ENCODE measurements at places on chromosomes 2 and 18. TPM values are rescaled to one million over a fixed set of nuclear protein-coding genes. Genes with fewer than 3 reads are reported as not detected.

The DLX1 gene
- not detected for total RNA-seq

The NAT8 gene
- not detected for total RNA-seq

The PROKR1 gene
- not detected for total RNA-seq

The KIAA2012 gene
- total RNA-seq = not detected

The PJVK gene
- 0.70 TPM for total RNA-seq

The LRP1B gene
- not detected for total RNA-seq

The BOLL gene
- total RNA-seq = not detected

The GCC2 gene
- total RNA-seq = 24.0 TPM

The CABLES1 gene
- 3.1 TPM for total RNA-seq

The FAM168B gene
- total RNA-seq = 85.6 TPM

The RNPEPL1 gene
- total RNA-seq = 98.4 TPM

The PDE1A gene
- total RNA-seq = 14.6 TPM

The ANKRD30BL gene
- not detected for total RNA-seq

The TWIST2 gene
- 2.6 TPM for total RNA-seq

The GPR39 gene
- not detected for total RNA-seq

DNA sequence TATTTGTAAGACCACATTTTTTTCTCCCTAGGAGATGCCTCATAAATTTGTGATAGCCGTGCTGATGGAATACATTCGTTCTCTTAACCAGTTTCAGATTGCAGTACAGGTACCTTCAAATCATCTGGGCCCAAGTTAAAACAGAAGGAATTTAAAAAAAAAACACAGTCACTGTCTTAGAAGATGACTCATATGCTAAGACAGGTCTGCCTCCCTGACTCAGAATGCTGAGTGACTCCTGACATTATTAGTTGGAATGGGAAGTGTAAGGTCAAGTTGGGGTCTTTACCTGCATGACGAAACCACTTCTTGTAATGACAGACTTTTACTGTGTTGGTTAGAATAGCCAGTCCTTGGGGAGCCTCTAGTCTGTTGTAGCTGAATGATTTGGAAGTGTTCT is 26.3 kb downstream of the RMC1 start:
- no peak for DNase-seq

- peak; percentile 65 for DNase-seq
Measured at GRCh38 chr2:137888845-137889244, 75.4 kb upstream of the HNMT start.

GRCh38 chr2:62354771-62355561 is 151.0 kb downstream of the TMEM17 start:
- DNase-seq = no peak

- no peak for DNase-seq
Measured at GRCh38 chr2:6914828-6915227, 2.4 kb upstream of the RNF144A start.

DNA sequence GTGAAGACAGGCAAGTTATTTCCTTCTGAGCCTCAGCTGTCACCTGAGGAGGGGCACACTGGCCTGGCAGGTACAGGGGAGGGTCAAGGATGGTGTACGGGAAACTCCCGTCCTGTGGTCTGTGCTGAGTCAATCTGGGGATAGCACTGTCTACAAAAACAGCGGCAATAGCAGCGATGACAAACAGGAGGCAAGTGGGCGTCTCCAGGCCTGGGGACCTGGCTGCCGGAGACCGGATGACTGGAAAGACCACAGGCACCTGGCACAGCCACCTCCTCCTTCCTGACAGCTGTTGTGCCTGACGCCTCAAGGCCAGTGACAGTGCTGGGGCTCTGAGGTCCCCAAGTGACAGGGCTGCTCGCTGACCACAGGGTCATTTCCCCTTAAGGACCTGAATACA is 202.1 kb upstream of the HS6ST1 start:
- DNase-seq = no peak

DNA sequence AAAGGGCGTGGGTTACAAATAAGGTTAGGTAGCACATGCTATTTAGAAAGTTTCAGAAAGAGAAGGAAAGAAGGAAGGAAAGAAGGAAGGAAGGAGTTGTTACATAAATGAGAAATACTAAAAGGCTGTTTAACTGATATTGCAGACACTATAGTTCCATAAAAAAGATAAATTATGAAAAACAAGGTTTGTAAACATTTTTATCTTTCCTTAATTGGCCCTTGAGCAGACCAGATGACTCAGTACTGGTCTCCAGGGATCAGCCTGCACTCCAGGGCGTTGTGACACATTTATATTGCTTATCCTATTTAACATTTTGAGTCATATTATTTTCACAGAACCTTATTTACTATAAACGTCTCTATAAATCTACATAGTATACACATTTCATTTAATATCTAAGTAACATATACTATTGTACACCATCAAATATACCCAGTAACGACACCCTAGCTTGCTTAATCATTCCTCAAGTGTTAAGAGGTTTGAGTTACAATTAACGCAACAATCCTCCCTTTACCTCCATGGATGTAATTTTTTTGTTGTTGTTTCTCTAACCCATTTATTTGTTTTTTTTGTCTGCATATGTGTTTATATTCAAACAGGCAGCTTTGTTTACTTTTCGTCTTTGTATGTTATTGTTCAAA is 2.8 kb upstream of the RAB31 start:
- DNase-seq = no peak

GRCh38 chr18:58822944-58823343 is 41.7 kb upstream of the ZNF532 start:
- no peak for DNase-seq

DNA sequence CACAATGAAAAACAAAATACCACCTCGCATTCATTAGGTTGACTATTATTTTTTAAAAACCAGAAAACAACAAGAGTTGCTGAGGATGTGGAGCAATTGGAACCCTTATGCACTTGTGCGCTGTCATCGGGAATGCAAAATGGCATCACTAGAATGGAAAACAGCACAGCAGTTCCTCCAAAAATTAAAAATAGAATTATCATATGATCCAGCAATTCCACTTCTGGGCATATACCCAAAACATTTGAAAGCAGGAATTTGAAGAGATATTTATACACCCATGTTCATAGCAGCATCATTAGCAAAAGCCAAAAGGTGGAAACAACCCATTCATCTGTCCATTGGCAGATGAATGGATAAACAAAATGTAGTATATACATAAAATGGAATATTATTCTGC is 11.9 kb upstream of the NMUR1 start:
- DNase-seq = no peak

- DNase-seq = no peak
Measured at GRCh38 chr18:57890266-57890665, 87.2 kb upstream of the ATP8B1 start.

DNA sequence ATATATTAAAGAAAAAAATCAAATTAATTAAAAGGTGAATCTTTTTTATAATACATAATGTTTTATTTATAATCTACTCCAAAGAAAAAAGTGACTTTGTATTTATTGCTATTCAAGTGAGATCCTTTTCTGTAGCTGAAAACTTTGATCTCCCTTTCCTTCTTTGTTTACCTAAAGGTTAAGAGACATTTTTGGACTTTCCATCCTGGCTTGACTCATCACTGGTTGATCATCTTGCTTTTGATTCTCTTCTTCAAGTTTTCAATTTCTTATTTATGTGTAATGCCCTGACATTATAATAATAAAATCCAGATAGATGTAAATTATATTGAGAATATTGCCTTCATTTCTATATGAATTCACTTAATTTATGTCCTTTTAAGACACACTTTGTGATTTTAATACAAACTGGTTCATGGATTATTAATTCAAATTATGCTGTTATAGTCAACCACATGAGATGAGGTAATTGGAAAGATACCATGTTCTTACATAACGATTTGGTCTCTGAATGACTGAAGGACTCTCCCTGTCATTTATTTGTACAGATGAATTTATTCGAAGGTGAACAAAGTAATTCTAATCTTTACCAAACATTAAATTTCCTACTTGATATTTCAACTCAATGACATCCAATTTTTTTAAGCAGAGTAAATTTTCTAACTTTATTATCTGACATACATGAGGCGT is 184.4 kb downstream of the TGIF1 start:
- DNase-seq = no peak

GRCh38 chr2:216107760-216108159 is 1.4 kb upstream of the XRCC5 start:
- DNase-seq = no peak

- DNase-seq = no peak
Measured at GRCh38 chr2:44743473-44743872, 198.0 kb upstream of the SIX3 start.

DNA sequence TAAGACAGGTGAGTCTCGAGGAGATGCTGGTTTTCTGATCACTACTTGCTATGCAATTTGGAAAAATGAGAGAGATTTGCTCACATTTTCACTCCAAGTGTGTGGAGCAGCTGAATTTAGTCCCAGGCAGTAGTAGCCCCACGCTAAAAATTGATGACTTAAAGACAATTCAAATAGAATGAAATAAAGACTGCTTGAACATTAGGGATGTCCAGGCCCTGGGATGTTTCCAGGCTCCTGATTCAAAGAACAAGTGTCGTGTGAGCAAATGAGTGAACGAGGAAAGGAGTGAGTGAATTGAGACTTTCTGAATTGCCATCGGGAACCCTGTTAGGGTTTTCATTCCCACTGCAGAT is 37.3 kb upstream of the MRPL19 start:
- DNase-seq = no peak

- no peak for DNase-seq
Measured at GRCh38 chr2:237879058-237879430, 19.6 kb downstream of the RAMP1 start.

GRCh38 chr18:68414407-68414806 is 300.5 kb downstream of the TMX3 start:
- no peak for DNase-seq

- DNase-seq = no peak
Measured at GRCh38 chr2:220785178-220785577, 786.9 kb downstream of the EPHA4 start.

GRCh38 chr2:153935511-153935910 is 63.8 kb downstream of the GALNT13 start:
- no peak for DNase-seq

Measured in Right ventricle myocardium inferior (tissue), 1 donor.